HS-27A (cell line): ENCODE measurements at places on chromosomes 2 and 18.
A peak's percentile ranks its signal among the peaks of the same experiment; 100 is the strongest.

- DNase-seq, result no peak
Observed at GRCh38 chr2:159758239-159758638, 39.8 kb downstream of the CD302 start.

- no peak for DNase-seq
Observed at GRCh38 chr18:52537261-52537660, 197.3 kb downstream of the DCC start.

DNA sequence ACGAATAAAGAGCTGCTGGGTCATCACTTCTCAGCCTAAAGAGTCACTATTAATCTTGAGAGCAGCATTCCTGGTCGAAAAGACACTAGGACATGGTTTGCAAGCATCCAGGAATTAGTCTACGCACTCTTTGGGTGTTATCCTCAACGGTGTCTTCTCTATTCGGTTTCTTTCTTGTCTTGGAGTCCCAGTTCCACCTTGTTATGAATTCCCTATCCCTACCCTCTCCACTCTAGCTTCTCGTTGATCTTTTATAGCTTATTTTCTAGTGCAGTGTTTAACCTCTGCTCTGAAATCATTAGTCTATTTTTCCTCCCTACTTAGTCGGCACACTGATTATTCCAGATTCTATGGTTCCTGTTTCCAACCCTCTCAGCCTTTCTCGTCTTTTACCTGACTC, 158.1 kb upstream of the LRRTM1 start:
- DNase-seq, result no peak

DNA sequence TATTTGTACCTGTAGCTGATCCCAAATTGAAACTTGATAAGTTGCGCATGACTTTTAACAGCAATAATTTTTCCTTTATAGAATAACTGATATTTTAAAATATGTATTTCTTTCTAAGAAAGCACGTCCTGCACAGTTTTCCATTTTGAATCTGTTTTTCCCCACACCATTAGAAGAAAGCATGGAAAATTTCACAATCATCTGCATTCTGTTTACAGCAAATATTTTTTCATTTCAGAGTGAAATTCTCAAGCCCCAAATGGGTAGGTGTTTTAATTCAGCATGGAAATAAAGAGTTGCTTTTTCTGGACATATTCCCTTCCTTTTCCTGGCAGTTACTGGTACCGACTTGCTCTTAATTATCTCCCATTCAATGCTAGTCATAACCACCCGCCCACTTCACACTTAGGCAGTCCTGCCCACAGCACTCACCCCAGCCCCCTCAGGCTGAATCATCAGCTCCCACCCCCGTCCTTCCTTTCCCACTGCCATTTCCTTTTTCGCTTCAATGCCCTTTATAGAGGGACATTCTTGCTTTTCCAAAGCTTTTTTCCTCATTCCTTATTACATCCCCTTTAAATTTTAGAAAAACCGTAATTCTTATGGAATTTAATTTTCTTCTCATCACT, 89.2 kb upstream of the GLS start:
- no peak for DNase-seq

- no peak for DNase-seq
Observed at GRCh38 chr2:168160897-168161296, 86.5 kb downstream of the STK39 start.

- DNase-seq, result no peak
Observed at GRCh38 chr2:215598376-215598975, 162.6 kb upstream of the FN1 start.

- DNase-seq, result no peak
Observed at GRCh38 chr2:233130481-233131020, 70.4 kb downstream of the INPP5D start.

- DNase-seq, result peak; percentile 82
Observed at GRCh38 chr2:200042102-200042735, 86.8 kb downstream of the MAIP1 start.

GRCh38 chr2:38533180-38533579, 69.5 kb downstream of the HNRNPLL start:
- no peak for DNase-seq
